H1 (cell line): ENCODE measurements at places on chromosomes 3 and 15.

- DNase-seq, result no peak
Measured at GRCh38 chr3:144840866-144841265, 869.2 kb downstream of the DIPK2A start.

GRCh38 chr3:18246336-18247060 is 178.6 kb downstream of the SATB1 start:
- no peak for DNase-seq

DNA sequence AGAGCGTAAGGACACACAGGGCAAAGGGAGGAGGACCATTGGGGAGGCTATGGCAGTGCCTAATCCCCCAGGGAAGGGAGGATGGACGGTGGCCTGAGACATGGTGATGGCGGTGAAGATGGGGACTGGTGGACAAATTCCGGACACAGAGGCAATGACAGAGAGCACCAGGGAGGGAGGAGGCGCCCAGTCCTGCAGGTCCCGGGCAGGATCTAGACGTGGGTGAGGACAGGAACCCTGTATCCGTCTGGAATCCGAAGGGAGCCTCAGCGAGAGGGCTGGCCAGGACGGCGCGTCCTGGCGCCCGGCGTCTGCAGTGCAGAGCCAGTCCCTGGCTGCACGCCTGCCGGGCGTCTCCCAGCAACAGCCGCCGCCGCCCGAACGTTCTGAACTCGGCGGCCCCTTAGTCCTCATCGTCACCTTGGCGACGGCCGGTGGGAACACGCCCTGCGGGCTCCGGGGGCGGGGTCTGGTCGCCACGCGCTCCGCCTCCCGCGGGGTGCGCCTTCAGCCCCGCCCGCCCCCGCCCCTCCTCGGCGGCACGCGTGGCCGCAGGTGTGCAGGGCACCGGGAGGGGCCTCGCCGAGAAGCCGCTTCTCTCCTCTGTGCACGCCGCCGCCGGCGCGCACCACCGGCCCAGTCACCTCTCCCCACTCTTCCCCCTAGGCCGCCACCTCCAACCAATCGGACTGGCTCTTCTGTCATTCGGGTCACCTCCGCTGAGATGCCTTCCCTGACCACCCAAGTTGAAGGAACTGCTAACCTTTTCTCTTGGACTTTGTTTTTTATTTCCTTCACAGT is 11.6 kb downstream of the XIRP1 start:
- peak; percentile 62 for DNase-seq

GRCh38 chr3:11287404-11287803 is 15.2 kb downstream of the ATG7 start:
- no peak for DNase-seq

DNA sequence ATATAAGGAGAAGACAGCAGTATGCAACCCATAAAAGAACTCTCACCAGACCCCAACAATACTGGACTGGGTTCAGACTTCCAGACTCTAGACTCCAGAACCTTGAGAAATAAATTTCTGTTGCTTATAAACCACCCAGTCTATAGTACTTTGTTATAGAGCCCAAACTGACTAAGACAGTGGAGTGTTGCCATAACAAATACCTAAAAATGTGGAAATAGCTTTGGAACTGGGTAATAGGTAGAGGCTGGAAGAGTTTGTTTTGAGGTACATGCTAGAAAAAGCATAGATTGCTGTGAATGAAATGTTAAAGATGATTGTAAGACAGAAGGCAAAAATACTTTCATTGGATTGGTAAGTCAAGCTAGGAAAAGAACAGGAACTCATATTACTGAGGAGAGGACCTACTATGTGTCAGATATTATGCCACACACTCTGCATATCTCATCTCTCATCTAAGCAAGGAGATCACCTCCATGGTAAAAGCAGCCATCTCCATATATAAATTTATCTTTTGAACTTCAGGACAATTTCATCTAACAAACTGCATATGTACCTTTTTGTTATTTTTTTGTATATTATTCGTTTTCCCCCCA is 67.4 kb upstream of the FNDC3B start:
- DNase-seq, result no peak

DNA sequence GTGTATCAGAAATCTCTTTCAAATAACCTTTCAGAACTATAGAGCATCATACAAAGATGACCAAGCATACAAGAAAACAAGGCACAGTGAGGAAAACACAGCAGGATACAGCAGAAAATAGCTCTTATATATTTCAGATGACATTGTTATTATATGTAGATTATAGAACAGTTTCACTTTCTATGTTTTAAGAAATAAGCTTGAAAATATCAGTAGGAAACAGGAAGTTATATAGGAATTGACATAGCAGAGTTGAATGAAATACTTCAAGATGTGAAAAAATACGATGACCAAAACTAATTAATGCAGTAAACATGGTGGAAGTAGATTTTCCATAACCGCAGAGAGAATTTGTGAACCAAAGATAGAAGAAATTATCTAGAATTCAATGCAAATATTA is 75.2 kb downstream of the LYSMD4 start:
- DNase-seq, result no peak

DNA sequence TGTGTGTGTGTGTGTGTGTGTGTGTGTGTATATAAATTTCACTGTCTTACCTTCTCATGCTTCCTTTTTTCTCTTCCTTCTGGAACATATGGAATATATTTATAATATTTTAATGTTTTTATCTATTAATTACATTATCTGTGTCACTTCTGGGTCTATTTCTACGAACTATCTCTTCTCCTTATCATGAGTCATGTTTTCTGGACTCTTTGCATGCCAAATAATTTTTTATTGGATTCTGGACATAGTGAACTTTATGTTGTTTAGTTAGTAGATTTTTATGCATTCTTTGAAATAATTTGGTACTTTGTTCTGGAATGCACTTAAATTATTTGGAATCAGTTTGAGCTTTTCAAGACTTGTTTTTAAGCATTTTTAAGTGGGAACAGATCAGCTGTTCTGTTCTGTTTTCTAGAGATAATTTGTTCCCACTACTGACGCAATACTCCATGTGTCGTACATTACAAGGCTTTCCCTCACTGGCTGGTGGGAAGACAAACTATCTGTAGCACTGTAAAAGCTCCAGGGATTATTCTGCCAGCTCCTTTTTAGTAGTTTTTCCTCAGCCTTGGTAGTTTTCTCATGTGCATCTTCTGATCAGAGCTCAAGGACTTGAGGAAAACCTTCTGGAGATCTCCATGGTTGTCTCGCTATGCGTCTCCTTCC is 302.0 kb downstream of the CLSTN2 start:
- no peak for DNase-seq

- no peak for DNase-seq
Measured at GRCh38 chr3:131388490-131388799, 6.9 kb downstream of the NUDT16 start.

DNA sequence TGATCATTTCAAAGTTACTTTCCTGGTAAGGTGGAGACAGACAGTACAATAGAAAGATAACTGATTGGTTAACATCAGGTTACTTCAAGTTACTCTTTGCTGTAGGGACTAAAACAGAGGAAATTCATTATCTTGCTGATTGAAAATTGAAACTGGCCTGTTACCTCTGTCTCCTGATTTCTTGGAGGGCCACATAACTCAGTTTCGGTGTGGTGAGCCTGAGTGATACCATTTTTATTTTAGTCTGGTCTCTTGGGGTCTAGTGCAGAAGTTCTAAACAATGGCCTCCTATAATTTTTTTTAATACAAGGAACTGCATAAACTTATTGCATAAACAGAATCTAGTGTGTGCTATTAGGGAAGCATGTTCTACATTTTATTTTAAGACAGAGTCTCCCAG is 1.2 kb upstream of the ICE2 start:
- no peak for DNase-seq

DNA sequence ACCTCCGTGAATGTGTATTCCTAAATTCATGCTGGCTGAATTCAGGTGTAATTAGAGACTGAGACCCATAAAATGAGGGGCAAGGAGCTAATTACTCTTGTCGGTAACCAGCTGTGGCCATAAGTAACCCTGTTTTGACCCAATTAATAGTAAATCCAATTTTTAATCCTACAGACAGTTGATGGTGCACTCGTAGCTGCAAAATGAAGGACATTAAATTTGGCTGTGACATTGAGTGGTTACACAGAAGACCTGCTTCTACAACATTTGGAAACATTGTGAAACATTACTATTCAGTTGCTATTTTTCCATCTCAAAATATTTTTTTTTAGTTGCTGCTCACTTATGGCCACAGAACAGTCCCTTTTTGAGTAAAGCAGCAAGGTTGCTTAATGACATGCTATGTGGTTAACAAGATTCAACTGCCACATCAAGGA is 33.0 kb downstream of the MBNL1 start:
- no peak for DNase-seq

- no peak for DNase-seq
Measured at GRCh38 chr15:85539491-85539890, 159.1 kb downstream of the AKAP13 start.

GRCh38 chr3:34856081-34856947 is 783.0 kb upstream of the ARPP21 start:
- DNase-seq, result no peak

GRCh38 chr15:63446255-63446654 is 58.1 kb upstream of the USP3 start:
- DNase-seq, result no peak

DNA sequence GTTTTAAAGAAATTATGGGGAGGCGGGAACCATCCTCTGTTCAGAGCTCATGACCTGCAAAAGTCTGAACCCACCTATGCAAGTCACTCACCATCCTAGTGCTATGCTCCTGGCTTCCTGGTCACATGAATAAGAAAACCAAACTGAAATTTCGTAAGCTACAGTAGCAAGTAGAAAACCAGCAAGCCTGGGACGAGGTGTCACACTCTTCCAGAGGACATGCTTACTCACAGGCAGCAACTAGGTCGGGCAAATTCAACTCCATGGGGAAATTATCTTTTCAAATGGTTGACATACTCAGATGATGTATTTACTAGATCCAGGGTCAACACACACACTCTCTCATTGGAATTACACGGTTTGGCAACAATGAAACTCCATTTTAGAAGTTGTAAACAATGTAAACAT is 31.3 kb downstream of the LDHAL6B start:
- no peak for DNase-seq

DNA sequence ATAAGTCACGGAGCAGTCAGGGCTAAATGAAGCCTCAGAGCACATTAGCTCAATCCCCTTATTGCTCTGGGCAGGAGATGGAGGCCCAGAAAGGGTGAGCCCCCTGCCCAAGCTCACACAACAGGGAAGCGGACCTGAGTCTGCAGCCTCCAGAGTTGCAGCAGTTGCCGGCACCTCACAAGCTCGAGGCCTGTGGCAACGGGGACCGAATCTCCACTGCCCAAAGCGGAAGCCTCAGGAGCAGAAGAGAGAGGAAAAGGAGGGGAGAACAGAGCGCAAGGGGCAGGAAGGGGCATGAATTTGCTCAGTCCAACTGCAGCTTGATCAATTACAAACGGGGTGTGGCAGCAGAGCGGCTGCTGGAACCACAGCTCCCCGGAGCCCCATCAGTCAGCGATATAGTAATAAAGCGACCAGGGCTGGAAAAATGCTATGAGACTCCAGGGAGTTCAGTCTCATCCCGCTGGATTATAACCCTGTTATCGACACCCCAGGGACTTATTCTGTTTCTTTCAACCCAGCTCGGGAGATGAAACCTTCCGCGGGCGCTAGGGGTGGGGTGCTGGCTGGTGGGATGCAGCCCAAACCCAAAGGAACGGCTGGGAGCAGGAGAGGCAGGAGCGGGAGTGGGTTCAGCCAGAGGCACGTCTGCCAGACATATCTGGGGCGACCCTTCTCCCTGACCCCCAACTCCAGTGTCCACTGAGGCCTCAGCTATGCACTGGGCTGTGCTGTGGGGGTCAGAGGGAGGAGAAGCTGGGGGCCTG is 219.7 kb upstream of the LINGO1 start:
- DNase-seq, result no peak

DNA sequence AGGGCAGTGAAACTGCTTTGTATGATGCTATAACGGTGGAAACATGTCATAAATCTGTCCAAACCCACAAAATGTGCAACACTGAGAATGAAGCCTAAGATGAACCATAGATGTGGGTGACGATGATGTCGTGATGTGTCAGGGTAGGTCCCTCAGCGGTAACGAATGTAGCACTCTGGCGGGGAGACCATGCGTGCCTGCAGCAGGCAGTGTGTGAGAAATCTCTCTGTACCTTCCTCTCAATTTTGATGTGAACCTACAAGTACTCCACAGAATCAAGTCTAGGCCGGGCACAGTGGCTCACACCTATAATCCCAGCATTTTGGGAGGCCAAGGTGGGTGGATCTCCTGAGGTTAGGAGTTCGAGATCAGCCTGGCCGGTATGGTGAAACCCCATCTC is 268.2 kb upstream of the LYSMD4 start:
- DNase-seq, result no peak

DNA sequence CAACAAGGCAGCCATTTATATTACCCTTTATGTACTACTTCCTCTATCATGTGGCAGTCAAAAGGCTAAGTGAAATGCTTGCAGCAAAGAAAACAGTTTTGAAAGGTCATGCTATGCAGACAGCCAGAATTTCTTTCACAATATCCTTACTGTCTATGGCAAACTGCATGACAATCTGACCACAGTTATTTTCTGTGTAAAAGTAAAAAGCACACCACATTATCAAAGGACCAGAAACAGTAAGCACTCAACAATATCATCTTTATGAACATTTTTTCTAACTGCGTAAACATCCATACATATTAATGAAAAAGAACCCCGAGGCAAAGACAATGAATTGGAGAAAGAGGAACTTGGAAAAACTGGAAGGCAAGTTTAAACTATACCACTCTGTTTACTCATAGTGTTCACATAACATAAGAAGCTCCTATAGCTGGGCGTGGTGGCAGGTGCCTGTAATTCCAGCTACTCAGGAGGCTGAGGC is 47.9 kb downstream of the PIK3CB start:
- no peak for DNase-seq

DNA sequence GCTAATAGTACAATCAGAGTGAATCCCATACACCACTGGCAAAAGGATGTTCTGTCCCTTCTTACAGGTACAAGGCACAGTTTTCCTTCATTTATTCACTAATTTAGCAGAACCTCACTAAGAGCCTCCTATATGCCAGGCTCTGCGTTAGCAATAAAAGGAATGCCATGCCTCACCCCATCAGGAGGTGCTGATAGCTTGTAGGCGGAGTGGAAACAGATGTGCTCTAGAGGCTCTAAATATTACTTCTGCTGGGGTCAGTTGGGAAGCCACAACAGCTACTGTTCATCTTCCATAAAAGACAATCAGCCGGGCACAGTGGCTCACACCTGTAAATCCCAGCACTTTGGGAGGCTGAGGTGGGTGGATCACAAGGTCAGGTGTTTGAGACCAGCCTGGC is 24.4 kb downstream of the MLH1 start:
- DNase-seq, result no peak

GRCh38 chr15:95458721-95459120 is 871.8 kb upstream of the NR2F2 start:
- DNase-seq, result no peak

DNA sequence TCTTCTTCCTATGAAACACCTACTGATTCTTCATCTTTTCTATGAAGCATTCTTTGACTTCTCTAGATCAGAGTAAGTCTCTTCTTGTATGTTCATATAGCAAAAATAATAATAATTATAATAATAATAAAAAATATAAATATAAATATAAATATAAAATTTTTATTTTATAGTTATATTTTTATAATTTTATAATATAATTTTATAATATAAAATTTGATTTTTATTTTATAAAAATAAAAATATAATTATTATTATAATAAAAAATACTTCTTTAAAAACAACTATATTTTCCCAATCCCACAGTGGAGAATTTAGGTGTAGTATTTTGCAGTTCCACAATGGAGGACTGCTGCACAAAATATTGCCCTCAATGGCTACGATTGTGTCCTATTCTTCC is 34.3 kb downstream of the DUT start:
- no peak for DNase-seq

- no peak for DNase-seq
Measured at GRCh38 chr3:45064512-45065372, 38.6 kb downstream of the CLEC3B start.

- no peak for DNase-seq
Measured at GRCh38 chr3:112090887-112091586, 4.8 kb downstream of the C3orf52 start.
